ENCODE measurements at places on chromosomes 1 and 21.

- no peak for DNase-seq
Measured at GRCh38 chr1:214136324-214136919, 144.5 kb upstream of the SMYD2 start.

DNA sequence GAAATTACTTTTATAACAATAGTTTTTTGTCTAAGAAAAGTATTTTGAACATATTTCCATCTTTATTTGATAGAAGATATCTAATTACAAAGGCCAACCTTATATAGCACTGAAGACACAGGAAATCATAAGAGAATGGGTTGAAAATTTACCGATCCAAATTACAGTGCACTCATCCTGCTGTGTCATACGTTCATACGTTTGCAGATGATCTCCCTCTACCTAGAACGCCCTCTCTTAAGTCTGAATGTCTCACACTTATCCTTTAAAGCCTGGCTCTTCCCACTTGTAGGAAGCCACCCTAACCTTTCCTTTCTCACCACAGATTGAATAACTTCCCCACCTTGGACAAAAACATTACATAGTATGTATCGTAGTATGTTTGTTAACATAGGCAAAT is 9.3 kb downstream of the ASH1L start:
- DNase-seq, result no peak

DNA sequence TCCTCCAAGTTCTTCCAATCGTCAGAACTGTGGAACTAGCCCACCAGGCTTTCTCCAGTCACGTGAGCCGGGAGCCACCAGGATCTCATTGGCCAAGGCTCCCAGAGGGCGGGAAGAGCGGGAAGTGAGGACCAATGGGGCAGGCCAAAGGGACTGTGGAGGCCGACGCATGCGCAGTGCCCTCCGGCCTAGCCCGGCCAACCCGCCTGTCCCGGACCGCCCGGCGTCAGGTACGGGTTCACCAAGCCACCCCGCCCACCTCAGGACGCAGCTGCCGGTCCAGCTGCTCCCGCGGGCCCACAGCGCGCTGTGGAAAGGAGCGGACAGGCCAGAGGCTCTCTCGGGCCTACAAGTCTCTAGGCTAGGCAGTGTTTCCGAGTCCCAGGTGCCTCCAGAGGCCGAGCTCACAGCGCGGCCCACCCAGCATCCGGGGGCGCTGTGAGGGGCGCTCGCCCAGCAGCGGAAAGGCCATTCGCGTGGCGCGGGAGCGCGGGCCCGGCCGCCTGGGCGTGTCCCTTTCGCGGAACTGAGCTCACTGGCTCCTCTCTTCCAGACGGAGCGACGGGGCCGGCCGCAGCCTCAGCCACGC is 10.9 kb downstream of the OR14I1 start:
- no peak for DNase-seq

DNA sequence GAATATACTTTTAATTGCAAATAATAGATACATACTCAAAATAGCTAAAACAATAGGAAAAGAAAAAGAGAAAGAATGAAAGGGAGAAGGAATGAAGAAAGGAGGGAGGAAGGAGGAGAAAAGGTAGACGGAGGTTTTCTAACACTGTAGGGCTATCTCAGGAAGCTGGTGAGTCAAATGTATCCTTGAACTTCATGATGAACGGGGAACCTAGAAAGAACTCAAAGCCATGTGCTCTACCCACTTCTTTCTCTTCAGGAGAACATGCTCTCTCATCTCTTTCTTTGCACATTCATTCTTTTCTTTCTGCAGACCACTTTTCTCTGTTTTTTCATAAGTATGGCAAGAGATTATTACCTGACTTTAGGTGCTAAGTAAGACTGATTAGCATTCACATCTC is 37.3 kb upstream of the ZNF644 start:
- DNase-seq, result no peak

DNA sequence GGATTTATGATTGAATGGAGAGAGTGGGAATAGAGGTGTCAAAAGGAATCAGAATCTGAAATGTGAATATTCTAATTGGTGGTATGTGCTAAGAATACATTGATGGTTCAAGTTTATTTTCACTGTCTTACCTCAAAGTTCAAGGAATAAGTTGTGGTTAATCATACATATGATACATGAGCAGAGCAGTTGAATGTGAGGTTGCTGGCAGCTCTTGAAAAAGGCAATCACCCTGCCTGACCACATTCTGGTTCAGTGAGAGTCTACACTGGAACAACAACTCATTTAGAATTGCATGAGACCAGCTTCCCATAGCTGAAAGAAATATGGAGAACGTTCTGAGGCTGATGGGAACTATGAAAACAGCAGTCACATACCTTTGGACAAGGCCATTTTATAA is 68.3 kb upstream of the ARHGAP29 start:
- no peak for DNase-seq

- DNase-seq, result no peak
Measured at GRCh38 chr1:89815611-89816010, 5.2 kb upstream of the LRRC8D start.

GRCh38 chr1:175976865-175977642 is 230.0 kb downstream of the COP1 start:
- no peak for DNase-seq

DNA sequence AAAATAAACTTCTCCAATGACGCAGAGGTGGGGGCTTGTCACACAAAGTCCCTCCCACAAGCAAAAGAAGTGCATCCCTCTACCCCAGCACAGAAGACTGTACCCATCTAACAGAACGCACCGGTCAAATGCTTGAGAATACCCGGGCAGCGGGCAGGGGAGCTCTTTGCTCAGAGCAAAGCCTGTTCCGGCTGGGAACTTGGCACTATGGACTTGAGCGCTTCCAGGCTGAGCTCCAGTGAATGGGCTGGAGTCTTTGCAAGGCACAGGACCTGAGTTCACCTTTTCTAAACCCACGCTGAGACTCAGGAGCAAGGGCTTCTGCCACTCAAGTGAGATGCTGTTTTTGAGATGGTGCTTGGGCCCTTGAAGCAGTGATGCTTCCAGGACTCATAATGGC is 20.3 kb downstream of the RHBG start:
- no peak for DNase-seq

- DNase-seq, result no peak
Measured at GRCh38 chr1:207890136-207890738, 20.7 kb downstream of the CD34 start.

DNA sequence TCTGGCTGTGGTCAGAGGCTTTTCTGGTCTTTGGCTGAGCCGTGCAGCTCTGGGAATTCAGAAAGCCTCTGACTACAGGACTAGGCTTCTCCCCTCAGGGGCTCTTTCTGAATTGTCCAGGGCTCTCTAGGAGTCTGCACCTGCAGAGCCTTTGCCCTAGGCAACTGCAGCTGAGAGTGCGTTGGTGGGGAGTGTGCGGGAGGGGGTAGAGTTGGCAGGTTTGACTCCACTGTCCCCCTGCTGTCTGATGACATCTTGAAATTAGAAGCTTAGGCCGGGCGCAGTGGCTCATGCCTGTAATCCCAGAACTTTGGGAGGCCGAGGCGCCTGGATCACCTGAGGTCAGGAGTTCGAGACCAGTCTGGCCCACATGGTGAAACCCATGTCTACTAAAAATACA is 32.9 kb downstream of the KIAA1614 start:
- DNase-seq, result no peak

DNA sequence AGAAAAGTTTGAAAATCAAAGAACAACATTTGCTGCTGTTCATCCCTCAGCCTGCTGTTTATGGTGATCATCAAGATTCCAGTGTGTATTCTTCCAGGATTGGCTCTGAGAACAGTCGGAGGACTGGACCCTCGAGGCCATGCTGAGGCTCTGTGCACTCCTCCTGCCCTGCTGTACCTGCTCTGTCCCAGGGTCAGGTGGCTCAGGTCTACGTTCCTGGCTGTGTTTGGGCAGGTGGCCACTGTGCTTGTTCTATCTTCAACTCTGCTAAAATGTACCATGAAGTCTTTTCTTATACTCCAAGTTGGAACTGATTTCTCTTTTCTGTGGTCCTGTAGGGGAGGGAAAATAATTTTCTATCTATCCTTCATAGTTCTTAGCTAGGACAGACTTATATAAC is 175.9 kb downstream of the RWDD3 start:
- DNase-seq, result no peak

DNA sequence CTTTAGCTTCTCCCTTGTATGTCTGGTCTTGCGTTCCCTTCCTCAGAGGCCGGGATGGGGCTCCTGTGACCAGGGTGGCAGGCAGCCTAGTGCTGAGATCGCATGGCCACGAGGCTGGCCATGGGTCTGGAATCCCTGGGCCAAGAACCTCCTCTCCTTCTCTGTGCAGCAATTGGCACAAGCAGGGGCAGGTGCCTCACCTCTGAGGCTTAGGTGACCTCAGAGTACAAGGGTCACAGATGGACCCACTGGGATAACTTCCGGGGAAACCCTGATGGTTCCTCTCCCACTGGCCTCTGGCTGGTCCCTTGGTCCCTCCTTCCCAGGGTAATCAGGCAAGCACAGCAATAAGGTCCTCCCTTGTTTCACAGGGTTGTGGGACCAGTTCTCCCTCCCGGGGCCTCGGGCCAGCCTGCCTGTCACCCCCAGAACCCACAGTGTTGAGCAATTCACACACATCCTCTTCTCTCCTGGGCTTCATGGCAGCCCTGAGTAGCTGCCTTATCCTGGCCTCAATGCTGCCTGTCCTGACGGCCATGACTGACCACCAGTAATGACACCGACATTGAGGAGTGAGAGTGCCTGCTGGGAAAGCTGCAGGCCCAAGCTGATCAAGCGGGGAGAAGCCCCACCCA is 38.6 kb downstream of the BMP8A start:
- DNase-seq, result no peak

- no peak for DNase-seq
Measured at GRCh38 chr1:212634252-212634651, 25.7 kb downstream of the ATF3 start.

DNA sequence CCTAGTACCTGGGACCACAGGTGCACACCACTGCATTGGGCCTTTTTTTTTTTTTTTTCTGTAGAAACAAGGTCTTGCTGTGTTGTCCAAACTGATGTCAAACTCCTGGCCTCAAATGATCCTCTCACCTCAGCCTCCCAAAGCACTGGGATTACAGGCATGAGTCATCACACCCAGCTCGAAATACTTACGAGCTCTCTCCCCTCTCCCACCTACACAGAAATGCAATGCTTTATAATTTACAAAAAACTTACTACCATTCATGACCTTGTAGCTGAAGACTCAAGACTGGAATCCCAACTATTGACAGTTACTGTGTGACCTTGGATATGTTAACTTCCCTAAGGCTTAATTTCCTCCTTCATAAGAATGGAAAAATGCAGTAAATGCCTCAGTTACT is 18.7 kb downstream of the FOXJ3 start:
- DNase-seq, result no peak

GRCh38 chr1:235077571-235078479 is 50.8 kb downstream of the TOMM20 start:
- DNase-seq, result peak; percentile 9

DNA sequence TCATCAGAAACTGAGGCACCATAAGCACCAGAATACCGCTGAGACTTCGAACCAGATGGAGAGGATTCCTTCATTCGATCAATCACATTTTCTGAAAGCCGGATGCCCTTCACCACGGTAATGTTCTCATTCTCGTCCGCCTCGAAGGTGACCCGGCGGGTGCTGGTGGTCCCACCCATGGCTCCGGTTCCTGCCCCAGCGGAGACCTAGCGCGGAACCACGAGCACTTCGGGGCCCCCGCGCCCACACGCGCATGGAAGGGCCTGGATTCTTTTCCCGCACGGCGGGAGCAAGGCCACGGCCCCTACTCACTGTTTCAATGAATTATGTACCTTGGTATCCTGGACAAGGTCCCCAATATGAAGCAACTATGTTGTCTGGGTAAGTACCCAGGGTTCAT is 33.1 kb upstream of the WDTC1 start:
- no peak for DNase-seq

DNA sequence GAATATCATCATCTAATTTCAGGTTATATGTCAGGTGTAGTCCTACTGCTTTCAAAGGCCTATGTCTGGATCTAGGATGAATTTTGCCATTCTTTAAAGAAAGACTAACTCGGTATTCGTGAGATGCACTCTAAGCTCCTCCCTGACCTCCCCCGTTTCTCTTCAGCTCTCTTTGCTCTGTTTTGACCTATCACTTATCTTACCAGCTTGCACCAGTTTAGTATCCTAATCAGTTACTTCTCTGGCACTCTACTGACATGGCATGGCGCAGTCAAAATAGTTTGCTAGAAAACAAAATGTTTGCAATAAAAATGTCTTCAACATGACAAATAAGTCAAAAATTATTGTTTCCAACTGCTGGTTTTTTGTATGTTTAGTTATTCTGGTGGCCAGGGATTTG is 8.4 kb upstream of the SLC16A1 start:
- no peak for DNase-seq

- DNase-seq, result no peak
Measured at GRCh38 chr1:110120960-110121561, 8.8 kb downstream of the UBL4B start.
